ENCODE measurements at places on chromosomes 16 and 17.

DNA sequence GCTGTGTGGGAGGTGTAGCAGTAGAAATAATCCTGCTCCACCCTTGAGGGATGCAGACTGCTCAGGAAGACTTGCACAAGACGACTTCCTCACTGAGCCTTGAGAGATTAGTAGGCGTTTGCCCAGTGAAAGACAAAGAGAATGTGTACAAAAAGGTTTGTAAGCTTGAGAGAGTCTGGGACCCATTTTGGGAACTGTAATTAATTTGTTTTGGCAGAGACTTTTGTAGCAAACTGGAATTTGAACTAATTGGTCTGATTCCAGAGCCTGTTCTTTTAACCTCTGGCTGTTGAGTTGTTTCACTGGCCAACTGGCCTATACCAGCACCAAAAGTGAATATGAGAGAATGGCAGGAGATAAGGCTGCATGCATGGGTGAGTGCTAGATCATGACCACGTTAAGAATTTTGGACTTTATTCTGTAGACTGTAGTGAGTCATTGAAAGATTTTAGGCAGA, 75.5 kb downstream of the AATF start:
- H3K27me3 ChIP-seq: no peaks in the 10 kb centered on the region
- DNase-seq: no peak
- no peak overlapping the region for H3K27ac ChIP-seq
- no peak overlapping the region for H3K4me3 ChIP-seq
- H3K36me3 ChIP-seq: peaks cover 33% of the 10 kb centered on the region
- no peaks in the 10 kb centered on the region for H3K4me1 ChIP-seq

- H3K27ac ChIP-seq: no peak overlapping the region
- H3K4me1 ChIP-seq: no peaks in the 10 kb centered on the region
- H3K27me3 ChIP-seq: no peaks in the 10 kb centered on the region
- no peak overlapping the region for H3K4me3 ChIP-seq
These were observed 232.4 kb downstream of the CBLN1 start for GRCh38 chr16:49049191-49049590.

GRCh38 chr16:13390093-13390985, 488.9 kb downstream of the SHISA9 start:
- H3K36me3 ChIP-seq: no peaks in the 10 kb centered on the region
- H3K27me3 ChIP-seq: no peaks in the 10 kb centered on the region
- no peak overlapping the region for H3K27ac ChIP-seq
- no peak for DNase-seq
- H3K4me1 ChIP-seq: no peaks in the 10 kb centered on the region

GRCh38 chr17:79545251-79546005, 65.4 kb downstream of the RBFOX3 start:
- H3K4me1 ChIP-seq: no peaks in the 10 kb centered on the region
- no peaks in the 10 kb centered on the region for H3K36me3 ChIP-seq
- no peak overlapping the region for H3K27ac ChIP-seq

- peaks cover 10% of the 10 kb centered on the region for H3K36me3 ChIP-seq
- no peak for DNase-seq
- no peaks in the 10 kb centered on the region for H3K4me1 ChIP-seq
- no peaks in the 10 kb centered on the region for H3K27me3 ChIP-seq
- H3K27ac ChIP-seq: no peak overlapping the region
These were observed 148.7 kb downstream of the FTO start for GRCh38 chr16:53852678-53853077.

GRCh38 chr17:82338858-82339633, 5.5 kb upstream of the SECTM1 start:
- no peaks in the 10 kb centered on the region for H3K27me3 ChIP-seq
- H3K36me3 ChIP-seq: no peaks in the 10 kb centered on the region
- peak overlapping the region; percentile 36 for H3K4me3 ChIP-seq
- no peak for DNase-seq

- H3K36me3 ChIP-seq: peaks cover 70% of the 10 kb centered on the region
- no peaks in the 10 kb centered on the region for H3K27me3 ChIP-seq
- no peak overlapping the region for H3K27ac ChIP-seq
- H3K4me3 ChIP-seq: no peak overlapping the region
These were observed 7.0 kb downstream of the SGSH start for GRCh38 chr17:80212962-80213642.
